AG09309 (cell line): ENCODE measurements at places on chromosomes 3 and 15.

DNA sequence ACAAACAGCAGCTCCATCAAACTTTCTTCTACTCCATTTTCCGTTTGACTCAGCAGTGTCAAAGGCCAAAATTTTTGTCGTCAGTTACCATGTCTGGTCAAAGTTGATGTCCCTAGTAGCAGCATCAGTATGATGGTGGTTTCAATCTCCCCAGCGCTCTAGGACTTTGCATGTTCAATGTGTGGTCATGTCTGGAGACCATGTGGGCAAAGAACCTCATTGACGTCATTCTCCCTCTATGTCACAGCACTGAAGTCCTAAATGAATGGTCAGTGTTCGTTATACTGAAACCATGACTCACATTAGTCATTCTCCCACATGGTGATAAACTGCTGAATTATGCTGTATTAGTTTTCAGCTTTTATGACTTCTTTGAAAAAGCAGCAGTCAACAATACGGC is 23.2 kb downstream of the SHC4 start:
- DNase-seq = peak; percentile 94

- DNase-seq = no peak
Measured at GRCh38 chr3:30989276-30990030, 95.0 kb upstream of the GADL1 start.

DNA sequence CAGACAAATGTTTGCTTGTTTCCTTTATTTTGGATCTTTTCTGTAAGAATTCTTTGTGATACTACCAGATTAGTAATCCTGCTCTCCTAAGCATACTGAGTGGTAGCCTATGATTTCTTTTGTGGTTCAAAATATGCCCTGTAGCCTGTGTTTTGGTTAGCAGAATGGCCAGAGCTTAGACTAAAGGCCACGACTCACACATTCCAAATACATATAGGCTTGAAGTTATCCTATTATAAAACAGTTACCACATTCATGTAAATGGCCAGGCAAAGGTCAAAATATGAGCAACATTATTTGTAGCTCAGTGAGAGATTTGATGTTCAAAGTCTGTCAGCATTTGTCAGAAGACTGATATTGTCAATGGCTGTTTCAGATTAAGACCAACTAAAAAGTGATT is 84.5 kb downstream of the MITF start:
- DNase-seq = no peak

DNA sequence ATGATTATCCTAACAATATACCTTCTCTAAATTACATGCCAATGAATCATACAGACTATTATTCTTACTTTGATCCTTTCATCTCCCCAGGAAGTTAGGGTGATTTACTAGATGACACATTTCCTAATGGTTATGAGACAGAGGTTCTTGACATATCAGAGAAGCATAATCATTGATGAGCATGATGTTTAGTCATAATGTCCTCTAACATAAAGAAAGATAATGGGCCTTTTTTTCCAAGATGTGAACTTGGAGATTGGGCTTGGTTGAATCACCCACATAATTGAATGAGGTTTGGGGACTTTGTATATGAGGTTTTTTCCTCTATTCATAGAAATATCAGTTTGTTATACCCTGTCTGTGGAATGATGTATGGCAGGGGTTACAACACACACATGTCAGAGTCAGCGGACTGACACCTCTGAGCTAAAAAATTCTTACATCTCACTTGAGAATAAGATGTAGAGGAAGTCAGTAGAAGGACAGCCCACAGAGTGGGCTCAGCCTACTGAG is 69.7 kb upstream of the DCBLD2 start:
- no peak for DNase-seq

- DNase-seq = no peak
Measured at GRCh38 chr15:74812533-74812932, at the start of gene LMAN1L. Gene LMAN1L (plus strand): TSS chr15:74812835. CDS start chr15:74812855, 20 bp downstream.

- no peak for DNase-seq
Measured at GRCh38 chr3:12689997-12690711, 26.2 kb upstream of the RAF1 start.

GRCh38 chr3:54324103-54324502 is 201.8 kb downstream of the CACNA2D3 start:
- no peak for DNase-seq

DNA sequence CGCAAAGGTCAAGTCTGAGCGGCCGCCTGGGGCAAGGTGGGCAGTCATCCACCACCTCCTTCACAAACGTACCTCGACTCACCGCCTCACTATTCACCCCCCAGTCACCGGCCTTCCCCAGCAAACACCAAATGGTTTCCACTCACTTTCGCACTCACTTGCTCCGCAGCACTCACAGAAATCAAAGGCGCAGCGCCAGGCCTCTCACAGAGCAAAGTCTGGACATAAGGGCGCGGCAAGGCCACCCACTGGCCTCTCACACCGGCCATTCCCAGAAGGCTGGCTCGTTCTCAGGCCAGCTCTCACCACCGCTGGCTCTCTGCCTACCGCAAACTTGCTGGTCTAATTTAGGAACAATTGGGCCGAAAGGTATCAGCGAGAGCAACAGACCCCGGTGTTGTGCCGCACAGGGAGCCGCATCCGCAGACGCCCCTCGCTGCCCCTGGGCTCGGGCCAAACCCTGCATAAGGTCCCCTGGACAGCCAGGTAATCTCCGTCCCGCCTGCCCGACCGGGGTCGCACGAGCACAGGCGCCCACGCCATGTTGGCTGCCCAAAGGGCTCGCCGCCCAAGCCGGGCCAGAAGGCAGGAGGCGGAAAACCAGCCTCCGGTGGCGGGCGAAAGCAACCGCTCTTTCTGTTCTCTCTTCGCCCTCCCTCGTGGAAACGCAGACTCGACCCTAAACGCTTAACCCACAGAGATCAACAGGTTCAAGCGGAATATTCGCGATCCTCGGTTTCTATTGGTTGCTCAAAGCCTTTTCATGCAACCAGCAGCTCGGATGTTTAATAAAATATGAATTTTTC is 2.9 kb downstream of the SHOX2 start:
- no peak for DNase-seq

- no peak for DNase-seq
Measured at GRCh38 chr3:183527428-183528379, 27.8 kb downstream of the KLHL6 start.

GRCh38 chr15:69080295-69081248 is 66.1 kb downstream of the NOX5 start:
- DNase-seq = no peak

DNA sequence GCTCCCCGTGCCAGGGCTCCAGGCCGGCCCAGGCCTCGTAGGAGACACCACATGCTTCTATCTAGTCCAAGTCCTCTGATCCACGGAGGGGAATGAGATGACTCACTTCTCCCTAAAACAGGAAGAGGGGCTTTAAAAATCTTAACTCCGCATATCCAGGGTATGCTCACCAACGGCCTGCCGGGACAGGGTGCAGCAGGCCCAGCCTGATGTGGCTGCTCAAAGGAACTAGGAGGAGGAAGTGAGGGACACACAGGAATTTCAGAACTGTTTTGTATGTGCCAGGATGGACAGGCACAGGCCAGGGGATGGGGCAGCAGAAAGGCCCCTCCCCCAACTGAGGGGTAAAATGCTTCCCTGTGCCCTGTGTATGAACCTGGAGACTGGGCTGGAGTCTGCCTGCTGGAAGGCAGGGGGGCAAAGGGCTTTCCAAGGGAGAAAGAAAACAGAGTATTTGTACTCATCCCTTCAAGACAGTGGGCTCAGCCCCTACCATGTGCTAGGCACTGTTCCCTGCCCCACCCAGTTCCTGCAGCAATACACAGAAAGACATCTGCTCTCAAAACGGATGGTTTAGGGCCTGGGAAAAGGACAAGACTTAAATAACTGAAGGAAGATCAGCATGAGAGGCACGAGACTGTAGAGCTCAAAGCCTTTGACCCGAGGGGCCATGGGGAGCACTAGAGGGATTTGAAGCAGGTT is 22.1 kb downstream of the CHDH start:
- DNase-seq = no peak

DNA sequence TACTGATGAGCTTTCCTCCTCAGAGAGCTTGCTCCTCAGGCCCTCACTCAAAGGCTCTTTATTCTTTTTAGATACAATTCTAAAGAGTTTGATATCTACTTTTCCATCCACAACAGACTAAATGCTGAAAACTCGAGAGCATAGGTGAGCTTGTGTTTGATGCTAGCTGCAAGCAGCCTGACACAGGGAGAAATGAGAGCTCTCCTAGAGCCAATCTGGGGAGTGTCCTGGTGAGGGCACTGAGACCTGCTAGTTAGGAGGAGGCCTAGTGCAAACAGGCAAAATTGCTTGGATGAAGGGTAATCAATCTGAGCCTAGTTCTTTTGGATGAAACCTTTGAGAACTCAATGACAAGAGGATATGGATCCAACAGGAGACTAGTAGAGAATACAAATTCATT is 300.8 kb downstream of the ZBTB20 start:
- no peak for DNase-seq

- DNase-seq = peak; percentile 59
Measured at GRCh38 chr3:155065537-155065936, 14.6 kb upstream of the MME start.

DNA sequence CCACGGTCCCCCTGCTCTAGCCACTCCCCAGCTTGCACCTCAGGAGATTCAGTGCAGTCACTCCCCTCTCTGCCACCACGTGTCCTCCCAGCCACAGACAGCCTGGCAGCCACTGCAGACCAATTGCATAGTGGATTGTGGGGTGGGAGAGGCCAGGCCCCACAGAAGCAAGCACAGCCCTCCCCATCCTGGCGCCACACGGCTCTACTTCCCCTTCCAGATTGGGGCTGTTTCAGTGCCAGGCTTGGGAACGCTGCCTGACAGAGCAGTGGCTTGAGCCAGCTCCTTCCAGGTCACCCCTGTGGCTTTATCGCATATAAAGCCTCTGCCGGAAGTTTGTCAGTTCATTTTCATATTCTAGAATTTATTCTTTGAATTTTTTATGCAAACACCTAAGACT is 90.7 kb downstream of the TMEM266 start:
- no peak for DNase-seq

GRCh38 chr3:38554127-38554827 is 58.1 kb downstream of the EXOG start:
- DNase-seq = no peak

DNA sequence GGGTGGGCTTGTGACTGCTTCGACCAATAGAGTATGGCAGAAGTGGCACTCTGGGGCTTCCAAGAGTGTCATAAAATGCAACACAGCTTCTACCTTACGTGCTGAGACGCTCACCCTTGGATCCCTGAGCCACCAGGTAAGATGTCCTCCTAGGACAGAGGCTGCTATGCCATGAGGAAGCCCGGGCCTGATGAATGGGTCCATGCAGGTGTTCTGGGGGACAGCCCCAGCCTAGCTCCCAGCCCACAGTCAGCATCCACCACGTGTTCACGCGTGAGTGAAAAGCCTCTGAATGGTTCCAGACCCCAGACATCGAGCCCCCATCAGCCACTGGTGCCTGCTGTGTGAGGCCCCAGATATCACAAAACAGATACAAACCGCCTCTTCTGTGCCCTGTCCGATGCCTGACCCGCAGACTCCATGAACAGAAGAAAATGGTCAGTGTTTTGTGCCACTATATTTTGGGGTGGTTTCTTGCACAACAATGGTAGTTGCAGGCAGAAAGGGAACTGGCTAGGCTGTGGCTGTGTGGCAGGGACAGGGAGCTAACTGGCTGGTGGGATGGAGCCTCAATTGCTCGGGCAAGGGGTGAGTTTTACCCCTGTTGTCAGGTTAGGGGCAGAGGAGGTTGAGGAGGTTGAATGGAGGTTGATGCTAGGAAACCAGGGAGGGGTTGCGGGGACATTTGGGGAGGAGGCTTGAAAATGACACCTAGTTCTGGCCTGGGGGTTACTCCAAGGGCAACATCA is 92.2 kb downstream of the LINGO1 start:
- no peak for DNase-seq

GRCh38 chr3:119898478-119899191 is 116.7 kb downstream of the NR1I2 start:
- no peak for DNase-seq
